Mammary epithelial cell (primary cell): ENCODE measurements at places on chromosomes 6 and 20.

DNA sequence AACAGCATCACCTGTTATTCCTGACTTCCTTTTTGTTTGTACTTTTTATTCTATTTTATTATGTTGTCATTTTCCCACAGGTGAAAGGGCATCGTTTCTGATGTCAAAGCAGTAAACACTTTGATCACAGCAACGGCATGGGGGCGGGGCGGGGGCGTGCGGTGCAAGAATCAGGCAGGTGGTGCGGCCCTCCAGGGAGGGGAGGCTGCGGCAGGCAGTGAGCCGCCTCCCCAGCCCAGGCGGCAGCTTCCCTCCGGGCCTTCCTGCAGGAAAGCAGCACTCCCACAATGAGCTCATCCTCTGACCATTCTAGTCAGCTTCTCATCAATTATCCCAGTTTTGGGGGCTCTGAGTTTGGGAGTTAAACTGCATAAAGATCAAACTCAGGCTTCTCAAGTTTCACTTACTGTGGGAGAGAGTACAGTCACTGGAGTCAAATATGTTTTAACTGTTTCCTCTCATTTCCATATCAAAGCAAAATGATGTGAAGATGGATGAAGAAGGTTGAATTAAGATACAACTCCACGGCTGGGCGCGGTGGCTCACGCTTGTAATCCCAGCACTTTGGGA is 608.4 kb upstream of the AGPAT4 start:
- no peak for DNase-seq

DNA sequence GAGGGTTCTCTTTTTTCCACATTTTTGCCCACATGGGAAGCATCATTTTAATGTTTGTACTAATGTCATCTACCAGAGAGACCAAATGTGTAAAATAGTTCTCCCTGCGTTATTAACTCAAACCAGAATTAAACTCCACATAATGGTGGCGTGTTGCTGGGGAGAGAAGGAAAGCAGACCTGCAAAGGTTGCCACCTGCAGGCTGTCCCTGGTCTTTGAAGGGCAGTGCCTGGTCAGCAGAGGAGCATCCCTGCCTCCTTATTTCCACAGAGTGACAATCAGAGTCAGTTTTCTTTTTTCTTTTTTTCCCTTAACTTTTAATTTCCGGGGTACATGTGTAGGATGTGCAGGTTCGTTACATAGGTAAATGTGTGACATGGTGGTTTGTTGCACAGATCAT is 214.5 kb downstream of the TBX18 start:
- no peak for DNase-seq

DNA sequence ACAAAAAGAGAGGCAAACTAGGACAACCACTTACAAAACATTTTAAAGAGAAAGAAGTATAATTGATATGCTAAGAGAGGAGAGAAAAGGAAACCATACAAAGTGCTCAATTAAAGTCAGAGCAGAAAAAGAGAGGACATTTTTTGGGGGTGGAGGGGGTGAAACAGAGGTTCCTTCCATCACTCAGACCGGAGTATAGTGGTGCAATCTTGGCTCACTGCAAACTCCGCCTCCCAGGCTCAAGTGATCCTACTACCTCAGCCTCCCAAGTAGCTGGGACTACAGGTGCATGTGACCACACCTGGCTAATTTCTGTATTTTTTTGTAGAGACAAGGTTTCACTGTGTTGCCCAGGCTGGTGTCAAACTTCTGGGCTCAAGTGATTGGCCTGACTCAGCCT is 9.4 kb downstream of the WASF1 start:
- DNase-seq: no peak

- no peak for DNase-seq
Observed at GRCh38 chr6:75524322-75524972, 30.8 kb upstream of the FILIP1 start.

- no peak for DNase-seq
Observed at GRCh38 chr6:15129887-15130286, 116.0 kb upstream of the JARID2 start.

DNA sequence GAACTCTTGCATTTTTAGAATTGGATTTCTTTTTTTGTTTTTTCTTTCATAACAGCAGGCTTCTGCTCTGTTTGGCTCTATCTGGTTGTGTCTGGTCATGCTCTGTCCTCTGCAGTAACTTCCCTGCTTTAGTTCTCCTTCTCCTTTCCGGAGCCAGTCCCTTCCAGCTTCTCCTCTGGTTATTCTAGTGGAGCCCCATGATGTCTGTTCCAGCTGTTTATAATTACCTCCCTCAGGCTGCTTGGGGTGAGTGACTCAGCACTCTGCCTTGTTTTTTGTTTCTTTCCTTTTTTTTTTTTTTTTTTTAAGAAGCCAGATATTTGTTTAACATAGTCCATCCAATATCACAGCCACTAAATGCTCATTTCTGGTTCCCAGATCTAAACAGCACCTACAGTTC is 409.6 kb downstream of the MAFB start:
- peak; percentile 67 for DNase-seq

- no peak for DNase-seq
Observed at GRCh38 chr6:16414205-16414604, 175.8 kb downstream of the GMPR start.

GRCh38 chr6:133340557-133340956 is 99.4 kb downstream of the EYA4 start:
- peak; percentile 1 for DNase-seq

DNA sequence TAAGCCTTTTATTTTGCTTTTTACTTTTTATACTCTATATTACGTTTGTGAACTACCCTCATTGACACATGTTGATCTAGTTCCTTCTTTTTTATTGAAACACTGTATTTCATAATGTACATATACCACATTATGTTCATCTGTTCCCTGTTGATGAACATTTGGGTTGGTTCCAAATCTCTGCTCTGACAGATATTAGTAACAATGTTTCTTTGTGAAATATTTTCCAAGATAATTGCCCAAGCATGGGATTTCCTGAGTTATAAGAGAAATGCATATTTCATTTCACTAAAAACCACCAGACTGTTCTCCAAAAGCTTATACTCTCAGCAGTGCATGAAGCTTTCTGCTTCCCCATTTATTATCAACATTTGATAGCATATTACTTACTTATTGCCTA is 44.2 kb upstream of the TNFRSF21 start:
- peak; percentile 69 for DNase-seq

GRCh38 chr6:131736003-131736596 is 25.3 kb upstream of the CTAGE9 start:
- DNase-seq: no peak

- peak; percentile 9 for DNase-seq
Observed at GRCh38 chr6:20286968-20287565, 74.8 kb upstream of the MBOAT1 start.
